GM12878 (cell line): ENCODE measurements at places on chromosomes 12 and 14. TPM values are rescaled to one million over a fixed set of nuclear protein-coding genes. Genes with fewer than 3 reads are reported as not detected.

The RAPGEF3 gene
- 0.64 and 0.88 TPM in 2 replicates for total RNA-seq

GRCh38 chr14:20627346-20628027 is 14.0 kb downstream of the OR6S1 start:
- H3K36me3 ChIP-seq, result no peaks in the 10 kb centered on the region
- peaks cover 28% of the 10 kb centered on the region for H3K4me1 ChIP-seq
- H3K27ac ChIP-seq, result no peak overlapping the region
- H3K4me3 ChIP-seq, result no peak overlapping the region
- DNase-seq, result no peak

The AHNAK2 gene
- total RNA-seq, result 0.03 and 0.10 TPM in 2 replicates

DNA sequence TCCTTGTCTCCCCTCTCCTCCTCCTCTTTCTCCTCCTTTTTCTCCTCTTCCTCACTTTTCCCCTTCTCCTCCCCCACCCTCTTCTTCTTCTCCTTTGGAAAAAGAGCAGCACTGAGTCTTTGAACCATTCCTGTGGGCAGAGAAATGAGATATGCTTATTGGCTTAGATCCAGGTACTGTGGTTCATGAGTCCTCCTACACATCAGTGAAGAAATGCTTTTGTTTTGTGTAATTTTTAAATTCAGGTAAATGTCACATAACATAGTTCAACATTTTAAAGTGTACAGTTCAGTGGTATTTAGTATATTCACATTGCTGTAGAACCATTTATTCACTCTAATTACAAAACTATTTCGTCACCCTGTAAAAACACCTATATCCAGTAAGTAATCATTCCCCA is 402.1 kb downstream of the AACS start:
- 0 out of 2 replicates have a peak, but pooled peaks cover 4% of the 10 kb centered on the region for H3K4me1 ChIP-seq
- H3K27ac ChIP-seq, result no peak overlapping the region
- H3K36me3 ChIP-seq, result no peaks in the 10 kb centered on the region
- H3K4me3 ChIP-seq, result no peak overlapping the region

The GPX2 gene
- 0.85 TPM in 1 of 2 replicates, not detected in the other for total RNA-seq

GRCh38 chr12:101933866-101934514 is 56.6 kb downstream of the DRAM1 start:
- H3K36me3 ChIP-seq, result peaks cover 6% of the 10 kb centered on the region; the same call in 1 of the 2 replicates
- H3K4me3 ChIP-seq, result peak overlapping the region; percentile 71
- H3K27ac ChIP-seq, result peak overlapping the region; percentile 98
- no peak for DNase-seq

DNA sequence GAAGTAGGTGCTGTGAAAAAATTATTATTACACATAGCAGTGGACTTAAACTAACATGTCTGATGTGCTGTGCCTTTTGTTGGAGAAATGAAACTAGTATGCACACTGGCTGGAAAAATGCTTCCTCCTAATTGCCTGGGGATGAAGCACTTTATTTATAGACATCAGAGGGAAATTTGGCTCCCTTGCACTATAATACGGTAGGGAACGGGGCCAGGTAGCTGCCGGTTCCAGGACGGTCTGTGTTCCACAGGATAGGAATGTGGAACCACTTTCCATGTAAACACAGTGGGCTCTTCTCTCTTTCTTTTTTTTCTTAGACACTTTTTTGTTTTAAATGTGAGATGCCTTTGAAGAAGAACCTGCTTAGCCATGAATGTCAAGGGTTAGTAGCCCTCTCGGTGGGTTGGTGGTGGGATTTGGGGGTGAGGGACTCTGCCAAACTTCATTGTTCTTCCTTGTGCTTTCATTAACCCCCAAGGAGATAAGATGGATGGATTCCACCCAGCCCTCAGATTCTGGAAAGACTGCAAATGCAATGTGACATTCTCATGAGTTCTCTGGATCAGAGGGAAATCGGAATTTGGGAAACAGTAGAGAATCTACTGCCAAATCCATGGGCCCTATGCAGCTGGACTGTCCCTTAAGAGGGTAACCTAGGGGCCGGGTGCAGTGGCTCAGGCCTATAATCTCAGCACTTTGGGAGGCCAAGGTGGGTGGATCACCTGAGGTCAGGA is 58.0 kb upstream of the GSC start:
- H3K36me3 ChIP-seq, result no peaks in the 10 kb centered on the region
- H3K27ac ChIP-seq, result no peak overlapping the region
- no peak for DNase-seq
- H3K27me3 ChIP-seq, result no peaks in the 10 kb centered on the region
- no peaks in the 10 kb centered on the region for H3K4me1 ChIP-seq
- no peak overlapping the region for H3K4me3 ChIP-seq

The DHH gene
- total RNA-seq, result not detected in 2 replicates

- no peaks in the 10 kb centered on the region for H3K36me3 ChIP-seq
- no peak for DNase-seq
- H3K4me3 ChIP-seq, result peak within 1 kb of the TSS; percentile 59
Measured at GRCh38 chr14:64293976-64294671, at the start of gene ESR2. Gene ESR2, minus strand, starts transcription at chr14:64294371. Its CDS starts 11,386 bp downstream, at chr14:64282985.

GRCh38 chr12:52835271-52836041 is 1.3 kb upstream of the KRT79 start:
- H3K27ac ChIP-seq, result no peak overlapping the region
- H3K27me3 ChIP-seq, result peaks cover 7% of the 10 kb centered on the region
- no peaks in the 10 kb centered on the region for H3K36me3 ChIP-seq
- DNase-seq, result no peak
- no peaks in the 10 kb centered on the region for H3K4me1 ChIP-seq

The OR4M1 gene
- total RNA-seq, result not detected in 2 replicates

GRCh38 chr12:8681129-8681884 is 16.5 kb upstream of the RIMKLB start:
- H3K27ac ChIP-seq, result no peak overlapping the region
- no peaks in the 10 kb centered on the region for H3K27me3 ChIP-seq
- no peaks in the 10 kb centered on the region for H3K36me3 ChIP-seq
- no peak for DNase-seq

GRCh38 chr12:68180792-68181744 is 21.5 kb upstream of the IFNG start:
- H3K36me3 ChIP-seq, result no peaks in the 10 kb centered on the region
- no peaks in the 10 kb centered on the region for H3K4me1 ChIP-seq
- no peak for DNase-seq
- no peak overlapping the region for H3K4me3 ChIP-seq

DNA sequence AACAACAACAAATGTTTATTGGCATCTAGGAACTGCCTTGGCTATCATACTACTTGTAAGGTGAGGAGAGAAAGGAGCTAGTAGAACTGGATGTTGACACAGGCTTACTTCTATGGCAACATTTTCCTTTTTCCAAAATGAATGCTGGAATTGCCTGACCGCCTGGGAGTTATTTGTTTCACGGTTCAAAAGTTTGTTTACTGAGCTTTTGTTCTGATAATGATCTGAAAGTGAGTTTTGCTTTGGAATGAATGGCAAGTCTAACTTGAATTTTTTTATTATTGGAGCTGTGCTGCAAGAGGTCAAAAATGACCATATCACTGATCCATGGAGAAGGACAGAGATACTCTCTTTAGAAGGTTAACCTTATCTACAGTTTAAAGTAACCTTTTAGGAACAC is 183.5 kb upstream of the CAND1 start:
- H3K36me3 ChIP-seq, result no peaks in the 10 kb centered on the region
- H3K4me1 ChIP-seq, result no peaks in the 10 kb centered on the region
- DNase-seq, result no peak

DNA sequence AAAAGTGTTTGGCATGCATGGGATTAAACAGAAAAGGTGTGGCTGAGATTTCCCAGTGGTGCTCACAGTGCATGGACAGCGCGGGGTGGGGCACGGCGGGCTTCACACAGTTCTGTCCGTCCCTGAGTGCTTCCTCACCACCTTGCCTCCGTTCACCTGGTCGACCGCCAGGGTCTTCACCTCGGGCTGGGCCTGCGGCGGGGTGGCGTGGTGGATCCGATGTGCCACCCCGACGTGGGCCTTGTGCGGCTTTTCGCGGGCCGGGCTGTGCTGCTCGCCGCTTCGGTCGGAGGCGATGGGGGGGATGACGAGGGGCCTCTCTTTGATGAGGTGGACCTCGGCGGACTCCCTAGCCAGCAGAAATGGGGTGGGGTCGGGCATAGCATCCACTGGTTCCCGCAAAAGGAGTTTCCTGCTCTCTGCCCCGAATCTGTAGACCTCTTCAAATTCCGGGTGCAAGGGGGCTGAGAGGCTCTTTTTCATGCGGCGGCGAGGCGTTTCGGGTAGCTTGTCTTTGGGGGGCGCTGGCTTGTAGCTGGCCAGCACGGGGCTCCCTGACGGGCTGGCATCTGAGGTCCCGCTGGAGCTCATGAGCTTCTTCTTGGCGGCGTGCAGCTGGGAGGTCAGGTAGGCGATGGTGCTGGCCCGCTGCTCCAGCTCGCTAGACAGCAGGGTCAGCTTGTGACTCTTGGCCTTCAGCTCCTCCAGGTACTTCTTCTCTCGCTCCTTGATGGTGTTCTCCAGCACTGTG is 35.5 kb downstream of the CCDC92 start:
- peak overlapping the region; percentile 43; the same call in 1 of the 2 replicates for H3K4me3 ChIP-seq
- H3K27me3 ChIP-seq, result no peaks in the 10 kb centered on the region
- H3K4me1 ChIP-seq, result peaks cover 11% of the 10 kb centered on the region
- no peak for DNase-seq

GRCh38 chr14:51806026-51807023 is 54.1 kb upstream of the GNG2 start:
- H3K27ac ChIP-seq, result no peak overlapping the region
- H3K4me3 ChIP-seq, result no peak overlapping the region
- H3K36me3 ChIP-seq, result no peaks in the 10 kb centered on the region
- DNase-seq, result no peak

- H3K4me1 ChIP-seq, result no peaks in the 10 kb centered on the region
- no peak for DNase-seq
- no peaks in the 10 kb centered on the region for H3K27me3 ChIP-seq
- no peak overlapping the region for H3K27ac ChIP-seq
- H3K4me3 ChIP-seq, result no peak overlapping the region
Measured at GRCh38 chr14:101643651-101644050, 82.4 kb downstream of the DIO3 start.

The CABP1 gene
- total RNA-seq, result 2.3 and 2.4 TPM in 2 replicates

- DNase-seq, result no peak
- H3K36me3 ChIP-seq, result peaks cover 27% of the 10 kb centered on the region; the same call in 1 of the 2 replicates
- peak overlapping the region; percentile 53 for H3K27ac ChIP-seq
- peaks cover 56% of the 10 kb centered on the region for H3K4me1 ChIP-seq
- H3K4me3 ChIP-seq, result 0 out of 2 replicates have a peak overlapping the region, but pooled peaks have one; percentile 24
Measured at GRCh38 chr14:69664865-69665526, 53.6 kb downstream of the SUSD6 start.
